ENCODE measurements at places on chromosomes 1 and 21.

DNA sequence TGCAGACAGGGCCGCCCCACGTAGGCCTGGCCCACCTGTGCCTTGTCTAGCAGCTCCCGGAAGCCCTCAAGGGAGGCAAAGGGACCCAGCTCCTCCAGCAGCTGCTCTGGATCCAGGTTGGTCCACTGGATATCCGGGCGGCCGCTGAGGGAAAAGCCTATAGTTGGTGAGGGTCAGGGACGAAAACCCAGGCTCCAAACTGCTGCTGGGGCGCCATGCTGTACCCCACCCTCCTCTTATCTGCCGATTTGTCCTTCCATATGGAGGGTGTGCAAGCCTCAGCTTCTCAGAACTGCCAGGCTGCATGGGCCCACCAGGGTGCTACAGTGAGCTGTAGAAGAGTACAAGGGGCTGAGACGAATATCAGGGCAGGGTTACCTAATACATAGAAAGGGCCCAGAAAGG lies 12.2 kb downstream of the PTCH2 start:
- DNase-seq: no peak

GRCh38 chr21:38922474-38923235 lies 116.9 kb downstream of the ETS2 start:
- no peak for DNase-seq

- no peak for DNase-seq
Measured at GRCh38 chr1:169151338-169151837, 44.9 kb downstream of the ATP1B1 start.

- no peak for DNase-seq
Measured at GRCh38 chr1:79711001-79711431, 704.5 kb upstream of the ADGRL4 start.

DNA sequence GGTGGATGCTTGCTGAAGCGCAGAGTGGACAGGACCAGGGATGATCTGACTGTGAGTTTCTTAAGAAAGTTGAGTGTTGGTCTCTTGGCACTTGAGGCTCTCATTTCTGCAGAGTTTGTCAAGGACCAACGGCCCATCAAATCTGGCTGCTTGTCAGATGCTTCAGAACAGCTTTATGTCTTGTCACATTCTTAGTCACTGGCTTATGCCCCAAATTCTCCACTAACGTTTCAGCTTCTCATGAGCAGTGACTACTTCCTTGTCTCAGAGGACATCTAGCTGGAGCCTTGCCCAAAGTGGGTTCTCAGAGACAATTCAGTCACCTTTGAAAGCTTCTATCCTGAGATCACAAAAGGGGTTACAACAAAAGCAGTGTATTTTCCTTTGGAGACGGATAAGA lies 92.3 kb downstream of the ST6GALNAC5 start:
- DNase-seq: no peak
